ENCODE measurements at places on chromosomes 11 and 22.

DNA sequence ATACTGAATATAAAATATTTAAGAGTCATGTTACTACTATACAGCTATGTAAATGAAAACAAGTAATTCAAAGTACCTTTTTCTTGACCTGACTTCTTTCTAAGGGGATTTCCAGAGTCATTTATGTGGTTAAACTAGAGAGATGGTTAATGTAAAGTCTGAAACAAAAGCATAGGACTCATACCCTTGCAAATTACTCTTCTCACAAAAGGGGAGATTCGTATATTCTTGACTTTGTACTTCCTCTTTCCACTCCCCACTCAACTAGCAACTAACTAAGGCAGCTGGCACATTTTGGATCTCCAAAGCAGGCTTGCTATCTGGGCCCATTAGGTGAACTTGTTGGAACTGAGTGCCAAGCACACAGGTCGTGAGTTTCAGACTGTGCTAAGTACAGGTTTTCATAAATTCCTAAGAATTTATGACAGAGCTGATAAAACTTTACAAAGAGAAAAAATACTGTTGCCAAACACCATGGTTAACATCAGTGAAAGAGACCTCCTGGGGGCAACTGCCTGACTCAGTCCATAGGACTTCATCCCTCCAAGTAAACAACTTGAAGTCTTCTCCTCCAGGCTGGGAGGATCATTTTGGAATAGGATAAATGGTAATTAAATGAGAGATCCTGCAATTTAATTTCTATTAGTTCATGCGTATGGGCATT lies 77.0 kb upstream of the DDI1 start:
- no peak for DNase-seq

- DNase-seq, result no peak
These were observed 8.1 kb downstream of the APIP start for GRCh38 chr11:34907934-34908593.

- no peak for DNase-seq
These were observed 1.6 kb upstream of the PHLDA2 start for GRCh38 chr11:2930704-2931419.

GRCh38 chr11:88709567-88709966 lies 356.2 kb downstream of the GRM5 start:
- DNase-seq, result peak; percentile 2

DNA sequence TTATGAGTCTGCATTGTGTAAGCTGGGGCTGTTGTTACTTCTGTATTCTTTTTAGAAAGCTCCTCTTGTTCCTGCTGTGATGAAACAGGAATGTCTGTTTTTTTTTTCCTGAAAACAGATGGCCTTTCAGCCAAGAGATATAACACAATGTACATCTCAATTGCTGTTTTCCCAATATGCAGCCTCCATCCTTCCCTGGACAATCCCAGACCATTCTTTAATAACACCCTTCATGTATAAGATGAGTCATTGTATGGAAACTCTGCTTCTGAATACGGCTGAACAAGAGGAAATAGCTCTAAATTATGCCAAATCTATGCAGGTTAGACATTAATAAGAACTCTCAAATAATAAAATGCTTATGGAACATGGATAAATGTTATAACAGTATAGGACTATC lies 60.2 kb upstream of the LRRC4C start:
- DNase-seq, result no peak

- no peak for DNase-seq
These were observed 149.0 kb downstream of the PKNOX2 start for GRCh38 chr11:125313271-125314219.

- DNase-seq, result no peak
These were observed 1.4 kb downstream of the WT1 start for GRCh38 chr11:32433914-32434355.

GRCh38 chr11:104594228-104594958 lies 303.9 kb downstream of the CASP12 start:
- DNase-seq, result no peak

DNA sequence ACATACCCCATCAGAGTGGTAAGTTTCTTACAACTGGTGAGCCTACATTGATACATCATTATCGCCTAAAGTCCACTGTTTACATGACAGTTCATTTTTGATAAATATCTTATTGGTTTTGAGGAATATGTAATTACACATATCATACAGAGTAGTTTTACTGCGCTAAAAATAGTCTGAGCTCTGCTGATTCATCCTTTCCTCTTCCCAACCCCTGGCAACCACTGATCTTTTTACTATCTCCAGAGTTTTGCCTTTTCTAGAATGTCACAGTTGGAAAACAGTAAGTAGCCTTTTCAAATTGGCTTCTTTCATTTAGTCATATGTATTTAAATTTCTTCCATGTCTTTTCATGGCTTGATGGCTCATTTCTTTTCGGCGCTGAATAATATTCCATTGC lies 112.8 kb downstream of the LARGE1 start:
- no peak for DNase-seq

GRCh38 chr11:65642014-65642671 lies 4.2 kb downstream of the SIPA1 start:
- DNase-seq, result no peak

GRCh38 chr22:37210041-37210803 lies 2.1 kb downstream of the SSTR3 start:
- no peak for DNase-seq

DNA sequence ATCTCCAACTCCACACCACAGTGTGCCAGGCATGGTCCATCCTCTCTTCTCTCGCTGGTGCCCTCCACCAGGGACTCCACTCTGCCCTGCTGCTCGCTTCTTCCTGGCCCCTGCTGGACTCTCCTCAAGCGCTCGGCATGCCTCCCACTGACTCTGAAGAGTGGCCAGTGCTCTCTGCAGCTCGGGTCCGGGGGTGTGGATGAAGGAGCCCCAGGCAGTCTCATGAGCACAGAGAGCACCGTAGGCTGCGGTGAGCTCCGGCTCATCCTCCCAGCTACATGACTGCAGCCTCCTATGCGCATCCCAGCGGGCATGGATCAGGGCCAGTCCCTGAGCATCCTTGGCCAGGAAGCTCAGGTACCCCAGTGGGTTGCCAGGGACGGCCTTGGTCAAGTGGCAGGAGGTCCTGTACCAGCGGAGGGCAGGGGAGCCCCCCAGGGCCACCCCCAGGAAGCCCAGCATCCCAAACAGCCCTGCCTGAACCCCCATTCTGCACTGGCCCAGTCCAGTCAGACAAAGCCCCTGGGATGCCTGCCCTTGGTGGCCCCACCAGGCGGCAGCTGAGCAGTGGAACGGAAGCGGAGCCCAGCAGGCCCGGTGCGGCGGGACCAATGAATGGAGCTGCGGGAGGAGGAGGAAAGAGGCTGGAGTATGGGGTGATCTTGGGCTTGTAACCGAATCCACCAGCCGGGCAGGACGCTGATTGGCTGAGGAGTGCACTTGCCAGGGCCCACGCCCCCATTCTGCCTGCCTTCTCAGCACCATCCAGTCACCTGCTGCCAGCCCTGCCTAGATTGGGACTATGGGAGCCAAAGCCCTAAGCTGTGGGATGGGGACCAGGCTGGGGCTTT lies at the start of gene PLA2G3:
Gene PLA2G3 (minus strand): TSS at position 643 of the 851 bp plus-strand sequence. CDS start 154 bp downstream, at position 489.
- DNase-seq, result no peak

GRCh38 chr22:36129486-36130388 lies 30.8 kb downstream of the APOL3 start:
- DNase-seq, result no peak

- peak; percentile 42 for DNase-seq
These were observed 131.9 kb downstream of the SHANK2 start for GRCh38 chr11:71120471-71120896.

DNA sequence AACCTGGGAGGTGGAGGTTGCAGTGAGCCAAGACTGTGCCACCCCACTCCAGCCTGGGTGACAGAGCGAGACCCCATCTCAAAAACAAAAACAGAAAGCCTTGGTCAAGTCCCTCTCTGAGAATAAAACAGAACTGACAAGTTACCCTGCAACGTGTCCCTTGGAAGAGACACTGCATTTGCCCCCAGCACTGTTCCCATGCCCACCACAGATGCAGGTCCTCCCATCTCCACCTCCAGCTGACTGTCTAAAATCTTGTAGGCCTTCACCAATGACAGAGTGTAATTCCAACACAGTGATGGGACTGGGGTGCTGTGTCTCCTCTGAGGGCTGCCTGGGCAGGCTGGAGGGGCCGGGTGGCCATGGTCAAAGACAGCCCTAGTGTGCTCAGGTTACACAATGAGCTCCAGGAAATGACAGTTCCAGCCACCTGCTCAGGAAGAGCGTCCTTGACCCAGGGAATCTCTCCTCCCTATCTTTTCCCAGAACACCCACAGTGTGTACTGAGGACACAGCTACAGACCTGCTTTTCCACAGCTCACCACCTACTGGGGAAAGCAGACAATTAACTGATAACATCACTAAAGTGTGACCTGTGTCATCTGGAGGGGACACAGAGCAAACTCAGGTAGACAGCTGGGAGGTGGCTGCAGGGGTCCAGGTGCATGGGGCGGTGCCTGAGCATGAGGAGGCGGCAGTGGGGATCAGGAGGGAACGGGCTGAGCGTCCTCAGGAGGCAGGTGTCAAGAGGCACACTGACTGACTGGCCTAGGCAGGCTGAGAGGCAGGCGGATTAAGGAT lies 56.4 kb downstream of the ARFGAP3 start:
- DNase-seq, result peak; percentile 34

DNA sequence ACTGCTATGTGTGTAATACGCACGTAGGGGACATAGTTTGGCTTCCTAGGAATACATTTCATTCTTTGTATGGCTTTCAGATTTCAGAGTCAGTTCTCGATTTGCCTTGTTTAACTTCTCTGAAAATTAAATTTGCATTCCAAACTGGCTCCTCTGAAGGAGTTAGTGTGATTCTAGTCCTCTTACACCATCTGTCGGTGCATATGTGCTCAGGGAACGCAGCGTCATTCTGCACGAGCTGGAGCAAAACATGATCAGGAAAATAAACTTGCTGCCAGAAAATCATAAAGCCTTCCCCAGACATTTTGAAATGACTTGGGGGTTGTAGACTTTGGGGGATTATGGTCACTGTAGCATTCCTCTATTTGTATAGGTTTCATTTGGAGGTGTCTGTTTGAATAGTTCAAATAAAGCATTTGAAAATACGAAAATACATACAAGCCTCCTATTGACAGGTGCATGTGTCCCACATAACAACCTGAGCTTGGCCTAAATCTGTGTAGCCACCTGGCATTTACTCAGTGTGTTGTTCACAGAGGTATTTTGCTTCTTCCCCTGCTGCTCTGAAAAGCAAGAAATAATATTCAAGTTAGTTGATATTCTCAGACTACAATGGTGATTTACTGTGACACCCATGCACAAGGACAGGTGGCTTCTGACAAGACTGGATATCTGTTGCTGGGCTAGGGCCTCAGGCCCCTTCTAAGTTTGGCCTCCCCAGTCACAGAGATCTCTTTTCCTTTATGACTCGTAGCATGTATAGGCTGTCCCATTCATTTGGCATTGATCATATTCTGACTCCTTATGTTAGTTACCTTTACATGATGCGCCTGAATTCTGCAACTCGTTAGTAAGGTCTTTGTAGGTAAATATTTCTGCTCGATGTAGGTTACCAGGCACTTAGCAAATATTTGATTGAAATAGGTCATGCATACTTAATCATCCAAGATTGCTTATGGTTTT lies 81.6 kb upstream of the SORL1-AS1 start:
- DNase-seq, result no peak

DNA sequence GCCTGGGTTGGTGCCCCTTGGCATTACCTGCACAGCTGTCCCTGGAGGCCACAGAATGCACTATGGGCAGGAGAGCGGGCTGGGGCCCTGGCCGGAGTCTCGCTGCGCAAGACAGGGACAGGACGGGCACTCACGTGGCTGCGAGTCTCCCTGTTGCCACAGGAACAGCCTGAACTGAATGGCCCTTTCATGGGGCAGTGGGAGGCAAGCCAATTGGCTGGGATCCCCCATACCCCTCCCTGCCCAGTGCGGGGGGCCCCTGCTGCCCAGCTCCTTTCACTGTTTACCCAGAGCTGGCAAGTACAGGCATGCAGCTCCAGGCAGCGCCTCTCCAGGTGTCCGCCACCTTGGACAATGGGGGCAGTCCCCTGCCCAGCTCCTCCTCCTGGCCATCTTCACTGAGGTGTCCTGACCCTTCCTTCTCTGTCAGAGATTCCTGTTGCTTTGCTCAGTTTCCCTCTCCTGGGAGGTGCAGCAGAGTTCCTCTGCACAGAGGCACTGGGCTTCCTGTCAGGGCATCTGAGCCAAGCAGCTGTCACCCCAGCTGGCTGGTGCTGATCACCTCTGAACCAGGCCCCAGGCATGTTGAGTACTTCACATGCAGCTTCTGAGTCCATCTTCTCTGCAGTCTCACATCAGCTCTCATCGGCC lies 5.2 kb downstream of the USP2 start:
- peak; percentile 41 for DNase-seq

- no peak for DNase-seq
These were observed 22.0 kb upstream of the ACER3 start for GRCh38 chr11:76838678-76839068.

DNA sequence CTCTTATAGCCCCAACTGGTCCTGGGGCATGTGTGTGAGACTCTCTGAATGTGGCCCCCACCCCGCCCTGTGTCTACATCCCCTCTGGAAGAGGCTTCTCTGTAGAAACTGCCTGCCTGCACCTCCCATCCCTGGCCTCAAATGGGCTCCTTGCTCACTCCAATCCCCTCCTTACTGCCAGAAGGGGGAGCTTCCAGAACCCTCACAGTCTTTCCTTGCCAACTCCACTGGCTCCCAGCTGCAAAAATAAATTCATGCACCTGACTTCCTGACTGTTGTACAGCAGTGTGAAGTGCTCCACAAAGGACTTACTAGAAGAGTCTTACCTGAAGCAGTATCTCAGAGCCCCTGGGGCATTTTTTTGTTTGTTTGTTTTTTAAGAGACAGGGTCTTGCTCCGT lies 15.2 kb upstream of the SERPIND1 start:
- DNase-seq, result no peak

GRCh38 chr22:20937794-20938671 lies 20.8 kb downstream of the CRKL start:
- no peak for DNase-seq

GRCh38 chr22:45866646-45867117 lies 110.3 kb downstream of the WNT7B start:
- DNase-seq, result no peak

- DNase-seq, result no peak
These were observed 5.4 kb downstream of the HYOU1 start for GRCh38 chr11:119051440-119052162.

GRCh38 chr11:66326261-66327111 lies 9.6 kb upstream of the CD248 start:
- no peak for DNase-seq

- no peak for DNase-seq
These were observed 19.2 kb downstream of the SERPIND1 start for GRCh38 chr22:20792966-20793728.

GRCh38 chr11:57751176-57751575 lies 443 bp downstream of the BTBD18 start:
- DNase-seq, result no peak

GRCh38 chr11:110093407-110094297 lies 460 bp downstream of the ZC3H12C start:
- peak; percentile 58 for DNase-seq

All from NCI-H1417 treated with DMSO at 0.1 percent for 48 hours (cell line).